ENCODE measurements at places on chromosomes 12 and 14.

DNA sequence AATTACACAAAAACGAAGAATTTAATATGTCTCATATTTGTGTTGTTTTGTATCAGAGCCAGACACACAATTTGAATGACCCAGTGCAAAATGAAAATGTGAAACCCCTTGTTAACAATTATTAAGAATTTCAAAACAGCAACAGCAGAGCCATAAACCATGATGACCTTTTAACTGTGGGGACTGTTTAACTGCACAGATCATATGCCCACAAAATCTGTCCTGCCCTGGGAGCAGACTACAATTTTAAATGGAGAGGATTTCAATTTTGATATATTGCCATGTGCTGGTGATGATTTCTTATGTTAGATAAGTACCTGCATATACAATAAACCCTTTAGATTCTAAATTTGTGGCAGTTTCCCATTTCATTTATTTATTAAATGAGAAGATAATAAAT, 455.5 kb upstream of the MGAT4C start:
- DNase-seq = no peak

GRCh38 chr12:92431146-92431545, 271.6 kb upstream of the PLEKHG7 start:
- DNase-seq = peak; percentile 7

GRCh38 chr12:99686142-99686541, 38.6 kb downstream of the GARIN6 start:
- DNase-seq = no peak

GRCh38 chr12:17802657-17803641, 287.0 kb downstream of the RERGL start:
- DNase-seq = no peak

DNA sequence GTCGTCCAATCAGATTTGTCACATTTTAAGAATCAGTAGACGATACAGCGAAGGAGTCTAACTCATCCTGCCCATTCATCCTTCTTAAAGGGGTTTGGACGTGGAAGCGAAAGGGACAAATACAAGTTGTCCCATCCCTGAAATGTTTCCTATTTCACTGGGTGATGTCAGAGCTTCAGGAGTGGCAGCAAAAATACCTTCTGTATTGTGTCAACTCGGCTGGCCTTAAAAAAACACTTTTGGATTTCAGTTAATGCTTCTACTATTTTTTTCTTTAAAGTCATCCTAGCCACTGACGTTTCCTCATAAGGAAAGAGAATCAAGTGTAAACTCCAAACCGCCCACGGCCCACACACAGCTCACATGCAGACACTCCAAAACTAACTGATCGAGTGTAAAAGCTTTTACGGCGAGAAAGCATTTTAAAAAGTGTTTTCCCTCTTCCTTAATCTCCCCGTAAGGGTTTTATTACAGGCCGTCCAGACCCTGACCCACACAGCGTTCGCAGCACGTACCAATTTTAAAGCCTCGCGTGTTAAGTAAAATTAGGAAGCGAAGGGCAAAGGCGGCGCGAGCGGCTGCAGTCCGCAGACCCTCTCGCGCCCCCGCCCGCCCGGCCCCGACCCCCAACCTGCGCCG, 593 bp downstream of the CFL2 start:
- DNase-seq = peak; percentile 33

GRCh38 chr12:79373896-79374499, 316.8 kb downstream of the PAWR start:
- no peak for DNase-seq

GRCh38 chr12:14322403-14322802, 43.1 kb upstream of the ATF7IP start:
- DNase-seq = no peak

DNA sequence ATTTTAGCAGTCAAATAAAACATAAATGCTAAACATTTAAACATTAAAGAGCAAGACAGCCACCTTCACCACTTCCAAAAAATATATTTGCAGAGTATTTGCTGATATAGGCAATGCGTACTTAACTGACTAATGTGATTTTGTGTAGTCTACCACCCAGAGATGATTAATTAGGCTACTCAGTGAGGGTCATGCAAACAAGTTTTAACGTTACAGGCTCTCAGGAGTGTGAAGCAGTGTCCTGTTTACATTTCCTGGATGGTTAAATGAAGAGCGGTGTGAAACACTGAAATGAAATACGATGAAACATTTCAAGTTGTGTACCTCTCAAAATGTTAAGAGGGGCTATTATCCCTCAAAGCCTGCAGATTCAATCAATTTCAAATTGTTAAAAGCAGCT, 165.8 kb upstream of the LRIG3 start:
- no peak for DNase-seq

GRCh38 chr14:75175677-75176141, 703 bp downstream of the TMED10 start:
- no peak for DNase-seq

DNA sequence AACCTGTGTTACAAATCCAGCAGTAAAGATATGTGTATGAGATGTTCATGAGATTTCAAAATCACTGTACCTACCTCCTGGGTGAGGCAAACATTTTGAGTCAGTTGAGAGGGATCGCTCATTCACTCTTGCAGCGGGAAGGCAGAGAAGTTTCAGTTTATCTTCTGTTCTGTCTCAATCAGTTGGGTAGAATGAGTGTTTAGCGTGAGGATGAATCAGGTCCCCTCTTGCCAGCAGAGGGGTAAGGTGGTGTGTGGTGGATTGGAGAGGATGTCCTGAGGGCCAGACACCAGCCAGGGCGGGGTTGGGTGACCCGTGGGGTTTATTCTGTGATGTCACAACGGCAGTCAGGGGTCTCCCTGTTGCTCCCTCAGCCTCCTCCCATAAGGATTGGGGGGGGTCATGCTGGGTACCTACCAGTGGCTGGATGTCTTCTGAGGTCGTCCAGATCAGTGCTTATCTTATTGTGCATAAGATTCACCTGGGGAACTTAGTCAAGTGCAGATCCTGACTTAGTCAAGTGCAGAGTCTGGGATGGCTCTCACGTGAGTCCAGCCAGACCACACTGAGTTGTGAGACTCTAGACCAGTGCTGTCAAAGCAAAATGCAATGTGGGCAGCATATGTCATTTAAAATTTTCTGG, at the start of gene GSG1:
Gene GSG1, minus strand, starts transcription at position 277 of the 643 bp plus-strand sequence. Its CDS starts 155 bp downstream, at position 122.
- no peak for DNase-seq

DNA sequence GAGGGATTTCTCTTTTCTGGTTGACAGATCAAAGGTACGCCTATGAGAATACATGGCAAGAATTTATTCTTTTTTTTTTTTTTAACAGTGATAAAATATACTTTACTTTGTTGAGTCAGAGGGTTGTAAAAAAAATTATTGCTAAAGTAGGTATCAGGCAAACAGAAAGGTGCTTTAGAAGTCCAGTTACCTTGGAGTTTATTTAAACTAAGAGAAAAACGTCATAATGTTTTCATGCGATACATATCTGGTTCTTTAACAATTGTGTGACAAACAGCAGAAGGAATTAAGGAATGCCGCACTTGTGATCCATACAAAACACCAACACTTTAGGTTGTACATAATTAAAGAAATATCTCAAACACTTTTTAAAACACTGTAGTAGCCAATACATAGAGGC, 94.2 kb downstream of the BORCS5 start:
- DNase-seq = no peak

- DNase-seq = no peak
Observed at GRCh38 chr14:80324649-80325048, 113.3 kb upstream of the DIO2 start.

GRCh38 chr12:113236539-113237399, 15.5 kb downstream of the TPCN1 start:
- DNase-seq = no peak

DNA sequence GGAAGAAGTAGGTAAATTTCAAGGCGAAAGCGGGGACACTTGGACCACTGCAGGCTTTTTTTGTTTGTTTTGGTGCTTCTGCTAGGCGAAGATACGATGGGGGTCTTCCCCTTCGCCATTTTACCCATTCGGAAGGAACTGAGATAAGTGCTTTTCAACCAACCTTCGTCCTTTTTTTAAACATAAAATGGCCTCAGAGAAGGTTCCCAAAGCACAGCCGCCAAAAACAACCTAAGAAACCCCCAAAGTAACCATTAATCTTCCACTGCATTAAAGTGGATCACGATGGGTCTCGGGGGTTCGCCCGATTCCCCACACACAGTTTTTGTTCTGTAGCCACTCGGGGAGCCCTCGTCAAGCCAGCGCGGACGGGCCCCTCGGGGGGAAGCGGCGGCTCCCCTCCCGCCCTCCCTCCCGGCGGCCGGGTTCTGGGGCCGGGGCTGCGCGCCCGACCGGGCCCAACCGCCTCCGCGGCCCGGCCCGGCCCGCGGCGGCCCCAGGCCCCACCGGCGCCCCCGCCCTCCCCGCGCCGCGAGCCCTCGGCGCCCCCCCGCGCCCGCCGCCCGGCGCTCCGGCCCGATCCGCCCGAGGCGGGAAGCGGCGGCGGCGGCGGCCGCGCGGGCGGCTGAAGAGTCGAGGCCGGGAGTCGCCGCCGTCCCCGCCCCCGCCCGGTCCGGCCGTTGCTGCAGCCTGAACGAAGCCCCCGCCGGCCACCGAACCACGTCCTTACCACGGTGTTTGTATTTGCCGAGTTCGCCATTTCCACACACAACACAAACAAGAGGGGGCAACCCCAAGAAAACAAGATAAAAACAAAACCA, 790 bp downstream of the GTF2A1 start:
- peak; percentile 22 for DNase-seq

GRCh38 chr12:28585146-28585545, 394.9 kb downstream of the CCDC91 start:
- DNase-seq = no peak

DNA sequence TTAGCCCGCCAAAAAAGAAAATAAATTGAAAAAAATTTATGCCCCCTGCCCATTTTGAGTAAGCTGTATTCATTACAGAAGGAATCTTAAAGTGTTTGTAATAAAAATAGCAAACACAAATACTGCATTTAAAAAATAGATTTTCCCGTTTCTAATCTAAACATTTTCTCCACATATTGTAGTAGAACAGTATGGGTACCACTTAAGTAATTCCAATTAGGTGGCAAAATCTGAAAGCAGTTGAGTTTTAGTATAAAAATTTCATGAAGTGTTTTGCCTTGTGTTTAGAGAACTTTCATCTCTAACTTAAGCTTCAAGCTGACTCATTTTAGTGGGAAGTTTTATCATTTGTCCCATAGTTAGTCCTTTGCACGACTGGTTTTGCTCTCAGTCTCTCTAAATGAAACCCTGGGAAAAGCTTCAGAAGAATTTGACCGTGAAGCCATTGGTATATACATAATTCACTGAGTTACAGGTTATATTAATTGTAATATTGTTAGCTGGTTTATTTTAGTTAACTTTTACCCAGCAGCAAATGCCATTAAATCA, 214.6 kb downstream of the ERC1 start:
- no peak for DNase-seq

DNA sequence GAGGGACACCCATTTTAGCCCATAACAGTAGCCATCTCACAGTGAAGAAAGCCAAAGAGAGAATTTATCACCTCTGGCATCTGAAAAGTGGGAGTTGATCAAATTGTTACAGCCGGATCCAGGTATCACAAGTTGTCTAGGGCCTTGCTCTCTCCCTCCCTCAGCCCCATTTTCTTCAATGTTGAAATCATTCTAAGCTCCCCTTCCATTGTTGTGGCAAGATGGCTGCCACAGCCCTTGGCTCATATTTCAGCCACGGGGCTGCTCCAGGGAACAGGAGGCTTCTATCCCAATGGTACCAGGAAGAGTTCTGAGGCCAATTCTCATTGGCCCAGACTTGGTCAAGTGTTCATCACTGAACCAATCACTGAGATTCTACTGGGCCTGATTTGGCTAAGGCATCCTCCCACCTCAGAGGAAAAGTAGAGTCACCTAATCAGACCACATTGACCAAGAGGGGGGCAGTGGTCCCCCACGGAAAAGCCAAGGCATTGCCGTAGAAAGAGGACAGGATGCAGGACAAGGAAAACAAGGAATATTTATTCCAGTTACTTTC, 106.2 kb downstream of the GPATCH2L start:
- no peak for DNase-seq

- no peak for DNase-seq
Observed at GRCh38 chr12:18653465-18653864, 84.3 kb downstream of the PLCZ1 start.

- DNase-seq = no peak
Observed at GRCh38 chr12:92702754-92703679, at the start of gene PLEKHG7. PLEKHG7 (plus strand) TSS chr12:92702989; CDS start chr12:92706632, 3,643 bp downstream.

DNA sequence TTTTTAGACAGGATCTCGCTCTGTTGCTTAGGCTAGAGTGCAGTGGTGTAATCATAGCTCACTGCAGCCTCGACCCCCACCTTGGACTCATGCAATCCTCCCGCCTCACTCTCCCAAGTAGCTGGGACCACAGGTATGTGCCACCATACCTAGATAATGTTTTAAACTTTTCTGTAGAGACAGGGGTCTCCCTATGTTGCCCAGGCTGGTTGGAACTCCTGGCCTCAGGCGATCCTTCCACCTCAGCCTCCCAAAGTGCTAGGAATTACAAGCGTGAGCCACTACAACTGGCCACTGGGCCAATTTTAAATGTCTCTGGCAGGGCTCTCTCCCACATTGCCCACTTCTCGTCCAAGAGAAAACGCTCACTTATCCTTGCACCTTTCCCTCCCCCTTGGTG, 66.5 kb upstream of the DACT1 start:
- no peak for DNase-seq

GRCh38 chr12:21894792-21895595, 46.2 kb downstream of the ABCC9 start:
- DNase-seq = no peak

GRCh38 chr12:44817687-44818086, 58.4 kb downstream of the NELL2 start:
- no peak for DNase-seq

DNA sequence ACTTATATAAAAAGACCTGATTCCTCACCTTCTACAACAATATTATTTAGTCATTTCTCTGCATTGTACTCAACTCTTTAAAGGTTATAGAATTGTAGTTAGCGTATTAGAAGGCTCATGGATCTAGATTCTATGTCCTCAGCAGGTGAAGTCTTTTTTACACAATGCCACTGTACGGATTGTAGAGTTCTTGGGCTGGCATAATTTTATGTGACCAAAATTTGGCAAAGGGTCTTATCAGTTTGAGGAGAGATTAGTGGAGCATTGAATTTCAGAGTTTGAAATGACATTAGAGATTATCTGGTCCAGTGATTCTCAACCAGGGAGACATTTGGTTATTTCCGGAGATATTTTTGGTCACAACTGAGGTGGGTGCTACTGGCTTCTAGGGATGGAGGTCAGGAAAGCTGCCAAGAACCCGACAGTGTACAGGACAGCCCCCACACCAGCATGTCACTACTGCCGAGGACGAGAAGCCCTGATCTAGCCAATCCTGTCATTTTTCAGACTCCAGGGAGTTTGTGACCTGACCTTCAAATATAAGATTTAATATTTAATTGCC, 63.9 kb downstream of the BICD1 start:
- no peak for DNase-seq

DNA sequence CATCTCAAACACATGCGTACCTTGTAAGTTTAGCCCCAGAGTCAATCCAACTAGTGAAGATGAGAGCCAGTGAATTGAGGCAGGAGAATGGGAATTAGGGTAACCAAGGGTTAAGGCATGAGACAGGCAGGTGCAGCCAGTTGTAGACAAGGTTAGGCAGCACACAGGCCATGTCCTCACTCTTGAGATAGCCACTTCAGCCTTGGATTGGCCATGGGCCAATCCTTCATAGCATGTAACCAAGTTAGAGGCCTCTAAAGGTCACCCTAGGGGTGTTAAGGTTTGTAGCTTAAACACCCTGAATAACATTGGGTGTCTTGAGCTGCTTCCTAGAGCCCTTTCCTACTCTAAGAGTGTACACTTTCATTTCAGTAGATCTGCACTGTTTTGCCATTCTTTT, 208.2 kb upstream of the RBM19 start:
- no peak for DNase-seq

- no peak for DNase-seq
Observed at GRCh38 chr12:14545144-14546124, 22.2 kb downstream of the PLBD1 start.
